ENCODE measurements at places on chromosomes 5 and 9. TPM values are rescaled to one million over a fixed set of nuclear protein-coding genes. Genes with fewer than 3 reads are reported as not detected.

Gene TXNDC8
- total RNA-seq: not detected

Gene FAM221B
- total RNA-seq: not detected

Gene ADRA1B
- 0.54 TPM for total RNA-seq

Gene SPAAR
- total RNA-seq: 1.1 TPM

Gene PDZD2
- 28.5 TPM for total RNA-seq

Gene ZNF462
- 102 TPM for total RNA-seq

Gene ADGRV1
- total RNA-seq: 249 TPM

Gene CCDC192
- not detected for total RNA-seq
